Stimulated activated CD4-positive, alpha-beta T cell treated with anti-CD3 and anti-CD28 coated beads, TNF-alpha, amount 100 ng/mL, for 1 hour (primary cell): ENCODE measurements at places on chromosomes 1 and 21.

- DNase-seq: no peak
These were observed 126.2 kb downstream of the PRRX1 start for GRCh38 chr1:170790175-170790574.

DNA sequence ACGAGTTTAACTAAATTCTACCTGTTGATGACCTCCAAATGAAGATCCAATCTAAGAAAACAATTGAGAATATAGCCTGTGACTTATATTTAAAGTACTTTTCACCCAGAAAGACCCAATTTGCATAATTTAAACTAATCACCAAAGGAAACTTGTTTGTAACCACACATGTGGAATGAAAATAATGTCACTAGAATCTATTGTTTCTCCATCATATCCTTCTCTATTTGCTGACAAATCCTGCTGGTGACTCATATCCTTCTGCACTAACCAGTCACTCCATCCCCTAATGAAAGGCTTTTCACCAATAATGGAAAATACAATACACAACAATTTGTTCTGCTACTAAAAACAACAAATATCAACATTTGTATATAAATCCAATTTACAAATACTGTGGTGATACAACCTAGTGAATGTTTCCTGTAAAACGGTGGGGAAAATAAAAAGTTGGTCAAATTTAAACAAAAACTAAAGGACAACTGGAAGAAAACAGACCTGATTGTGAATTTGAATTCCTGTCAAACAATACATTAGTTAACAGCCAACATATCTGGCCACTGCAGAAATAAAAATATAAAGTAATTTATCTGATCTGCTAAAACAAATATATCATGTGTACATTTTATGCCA is 6.5 kb downstream of the PTP4A2 start:
- DNase-seq: no peak

DNA sequence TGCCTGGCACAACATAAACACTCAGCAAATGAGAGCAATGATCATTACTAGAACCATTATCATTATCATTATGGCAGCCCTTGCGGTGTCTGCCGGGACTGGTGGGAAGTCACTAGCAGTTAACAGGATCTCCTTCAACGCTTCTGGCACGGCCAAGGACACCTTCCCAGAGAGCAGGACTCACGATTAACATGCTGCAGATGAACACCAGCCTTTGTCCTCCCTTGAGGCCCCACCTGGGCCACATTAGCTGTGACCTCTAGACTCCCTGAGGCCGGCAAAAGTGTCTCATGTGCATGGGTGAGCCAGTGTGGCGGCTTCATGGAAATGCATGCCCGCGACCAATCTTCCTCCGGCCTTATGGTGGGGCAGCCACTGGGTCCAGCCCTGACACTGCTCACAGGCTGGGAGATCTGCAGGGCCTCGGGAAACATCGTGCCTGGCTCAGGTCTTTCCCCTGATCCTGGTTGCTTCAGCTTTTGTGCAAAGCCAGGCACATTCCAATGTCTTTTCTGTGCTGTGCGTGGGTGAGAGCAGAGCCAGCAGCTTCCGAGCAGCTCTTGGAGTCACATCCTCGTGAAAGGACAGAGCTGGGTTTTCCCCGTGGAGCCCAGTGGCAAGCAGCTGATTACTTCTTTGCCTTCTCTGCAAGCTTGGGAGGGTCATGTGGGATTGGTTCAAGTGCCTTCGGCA is 107.3 kb downstream of the HMGB4 start:
- DNase-seq: no peak

DNA sequence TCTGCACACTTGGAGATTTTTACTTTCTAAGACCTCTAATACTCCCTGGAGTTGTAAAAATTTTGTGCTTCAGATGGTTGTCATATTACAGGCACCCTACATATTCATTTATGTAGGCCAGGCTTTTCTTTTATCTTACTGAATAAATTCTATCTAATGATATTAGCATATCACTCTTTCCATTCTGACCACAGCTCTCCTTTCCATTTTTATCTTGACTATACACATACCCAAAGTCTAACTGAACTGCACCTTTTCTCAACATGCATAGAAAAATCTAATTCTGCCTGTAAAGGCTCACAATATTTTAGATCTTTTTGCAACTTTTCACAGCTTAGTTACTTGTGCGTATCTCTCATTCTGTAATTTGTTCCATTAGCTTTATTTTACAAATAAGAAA is 52.7 kb upstream of the TSHB start:
- DNase-seq: no peak

DNA sequence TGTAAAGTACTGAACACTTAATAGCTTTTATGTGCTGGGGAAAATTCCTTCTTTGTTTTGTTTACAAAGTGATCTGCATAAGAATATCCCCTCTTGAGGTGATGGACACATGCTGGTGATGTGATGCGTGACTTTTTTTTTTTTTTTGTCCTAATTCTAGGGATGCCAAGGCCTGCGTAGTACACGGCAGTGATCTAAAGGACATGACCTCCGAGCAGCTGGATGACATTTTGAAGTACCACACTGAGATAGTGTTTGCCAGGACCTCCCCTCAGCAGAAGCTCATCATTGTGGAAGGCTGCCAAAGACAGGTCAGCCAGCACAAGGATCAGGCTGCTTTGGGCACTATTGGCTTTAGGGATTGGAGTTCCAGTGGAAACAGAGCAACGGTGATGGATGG is 24.7 kb downstream of the ATP1A1 start:
- no peak for DNase-seq

GRCh38 chr1:94672934-94673333 is 131.4 kb upstream of the F3 start:
- no peak for DNase-seq

DNA sequence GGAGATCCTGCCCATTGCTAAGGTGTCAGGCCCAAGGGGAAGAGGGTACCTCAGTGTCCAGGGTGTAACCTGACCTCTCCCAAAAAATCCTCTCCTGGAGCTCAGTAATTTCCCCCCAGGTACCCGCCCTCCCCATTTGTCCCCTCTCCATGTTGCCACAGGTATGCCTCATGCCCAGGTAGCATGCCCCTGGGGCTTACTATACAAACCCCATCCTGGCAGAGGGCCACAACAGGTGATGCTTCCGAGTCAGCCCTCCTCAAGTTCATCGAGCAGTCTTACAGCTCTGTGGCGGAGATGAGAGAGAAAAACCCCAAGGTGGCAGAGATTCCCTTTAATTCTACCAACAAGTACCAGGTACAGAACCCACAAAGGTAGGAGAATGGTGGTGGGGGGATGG is 15.7 kb downstream of the ATP1A4 start:
- DNase-seq: no peak

GRCh38 chr1:155131856-155132255 is 3.8 kb upstream of the SLC50A1 start:
- no peak for DNase-seq

DNA sequence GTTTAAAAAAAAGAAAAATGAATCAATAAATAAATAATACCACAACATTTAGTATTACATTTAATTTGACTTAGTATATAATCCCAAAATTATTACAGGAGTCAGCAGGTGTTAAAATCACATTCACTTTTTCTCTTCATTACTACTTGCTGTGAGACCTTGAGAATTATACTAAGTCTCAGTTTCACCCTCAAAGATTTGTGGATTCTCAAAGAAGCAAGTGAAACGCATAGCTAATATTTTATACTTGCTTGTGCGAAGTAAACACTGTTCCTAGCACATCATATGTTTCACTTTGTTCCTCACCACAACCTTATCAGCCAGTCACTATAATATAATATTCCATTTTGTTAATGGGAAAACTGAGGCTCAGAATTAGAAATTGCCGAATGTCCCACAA is 4.0 kb downstream of the CLCA1 start:
- DNase-seq: no peak
